ENCODE measurements at places on chromosomes 3 and 15.

- DNase-seq, result no peak
Observed at GRCh38 chr15:52406601-52407000, 111.0 kb upstream of the MYO5C start.

GRCh38 chr15:84817466-84818081 lies 418 bp downstream of the ALPK3 start:
- no peak for DNase-seq

DNA sequence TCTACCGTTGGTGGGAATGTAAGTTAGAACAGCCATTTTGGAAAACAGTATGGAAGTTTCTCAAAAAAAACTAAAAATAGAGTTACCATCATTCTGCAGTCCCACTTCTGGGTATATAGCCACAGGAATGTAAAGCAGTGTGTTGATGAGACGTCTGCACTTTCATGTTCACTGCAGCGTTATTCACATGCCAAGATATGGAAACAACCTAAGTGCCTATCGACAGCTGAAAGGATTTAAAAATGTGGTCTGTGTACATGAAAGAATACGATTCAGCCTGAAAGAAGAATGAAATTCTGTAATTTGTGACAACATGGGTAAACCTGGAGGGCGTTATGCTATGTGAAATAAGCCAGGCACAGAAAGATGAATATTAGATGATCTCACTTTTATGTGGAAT lies 157.7 kb downstream of the THSD4 start:
- DNase-seq, result no peak

GRCh38 chr3:114649331-114649730 lies 355.5 kb downstream of the TIGIT start:
- peak; percentile 4 for DNase-seq

DNA sequence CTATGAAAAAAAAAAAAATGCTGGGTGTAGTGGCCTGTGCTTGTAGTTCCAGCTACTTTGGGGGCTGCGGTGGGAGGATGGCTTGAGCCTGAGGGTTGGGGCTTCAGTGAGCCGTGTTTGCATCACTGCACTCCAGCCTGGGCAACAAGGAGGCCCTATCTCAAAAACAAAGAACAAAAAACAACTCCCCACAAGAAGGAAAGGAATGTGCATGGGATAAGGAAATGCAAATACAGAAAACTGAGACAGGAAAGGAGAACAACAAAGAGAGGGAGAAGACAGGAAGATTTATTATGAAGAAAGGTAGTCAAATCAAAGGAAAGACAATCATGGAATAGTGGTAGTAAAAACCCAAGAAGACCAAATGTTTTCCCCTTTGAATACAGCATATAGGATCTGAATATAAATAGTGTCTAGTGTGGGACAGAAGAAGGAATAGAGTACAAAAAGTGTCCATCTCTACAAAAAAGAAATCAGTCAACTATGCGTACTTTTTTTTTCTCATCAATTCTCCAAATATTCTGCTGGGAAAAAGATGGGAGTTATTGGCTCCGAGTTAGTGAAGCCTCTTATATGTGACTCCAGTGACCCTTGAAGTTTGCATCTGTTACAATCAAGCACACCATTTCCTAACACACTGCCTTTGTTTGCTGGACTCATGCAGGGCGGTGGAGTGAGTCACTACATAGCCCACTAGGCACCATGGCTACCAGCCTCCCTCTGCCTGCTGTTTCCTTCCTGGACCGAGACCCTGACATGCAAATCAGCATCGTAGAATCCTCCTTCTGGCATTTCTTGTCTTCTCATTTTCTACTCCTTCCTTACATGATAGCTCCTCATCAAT lies 101.2 kb upstream of the PTX3 start:
- peak; percentile 80 for DNase-seq

GRCh38 chr15:42274702-42274989 lies 1.4 kb upstream of the TMEM87A start:
- DNase-seq, result no peak

- DNase-seq, result no peak
Observed at GRCh38 chr15:49428409-49429095, 5.5 kb downstream of the FGF7 start.

DNA sequence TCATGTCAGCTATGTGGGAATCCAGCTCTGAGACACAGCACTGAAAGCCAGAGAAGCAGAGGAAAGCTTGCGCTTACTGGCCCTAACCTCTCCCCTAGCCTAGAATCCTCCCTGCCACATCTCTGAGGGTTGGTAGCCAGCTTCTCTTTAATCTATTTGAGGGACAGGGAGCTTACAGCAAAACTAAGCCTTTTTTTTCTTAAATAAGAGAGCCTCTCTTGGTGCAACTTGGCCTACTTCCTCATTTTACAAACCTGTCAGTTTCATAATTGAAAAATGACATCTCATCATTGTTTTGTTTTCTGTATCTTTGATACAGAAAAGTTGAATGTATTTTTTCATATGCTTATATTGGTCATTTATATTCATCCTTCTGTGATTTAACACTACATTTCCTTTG lies 193.9 kb downstream of the ZNF621 start:
- no peak for DNase-seq

DNA sequence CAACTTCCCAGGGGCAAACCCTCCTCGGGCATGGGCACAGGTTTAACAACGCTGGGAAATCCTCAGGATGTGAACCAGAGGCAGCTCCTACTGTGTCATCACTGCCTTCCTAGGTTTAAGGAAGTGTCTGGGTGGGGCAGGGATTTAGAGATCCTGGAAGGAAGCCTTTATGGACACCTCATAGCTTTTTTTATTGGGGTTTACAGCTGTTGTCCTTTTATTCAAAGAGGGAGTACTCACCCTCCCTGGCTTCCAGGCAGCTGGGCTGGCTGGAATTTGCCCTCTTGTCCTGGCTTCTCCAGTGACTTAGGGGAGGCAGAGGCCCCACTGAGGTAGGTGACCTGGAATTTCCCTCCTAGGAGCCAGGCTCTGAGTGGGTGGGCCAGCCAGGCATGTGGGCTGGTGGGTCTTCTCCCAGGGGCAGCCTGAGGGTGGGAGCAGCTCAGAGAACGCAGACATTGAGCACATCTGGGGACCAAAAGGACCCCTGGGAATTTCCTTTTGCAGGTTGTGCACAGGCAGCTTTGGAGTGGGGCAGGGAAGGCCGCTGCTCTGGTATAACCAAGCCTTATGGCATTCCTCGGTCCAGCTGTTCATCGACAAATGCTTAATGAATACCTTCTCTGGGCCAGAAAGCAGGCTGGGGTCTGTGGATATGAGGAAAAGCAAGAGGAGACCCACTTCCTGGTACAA lies 13.5 kb upstream of the FAM3D start:
- DNase-seq, result no peak

DNA sequence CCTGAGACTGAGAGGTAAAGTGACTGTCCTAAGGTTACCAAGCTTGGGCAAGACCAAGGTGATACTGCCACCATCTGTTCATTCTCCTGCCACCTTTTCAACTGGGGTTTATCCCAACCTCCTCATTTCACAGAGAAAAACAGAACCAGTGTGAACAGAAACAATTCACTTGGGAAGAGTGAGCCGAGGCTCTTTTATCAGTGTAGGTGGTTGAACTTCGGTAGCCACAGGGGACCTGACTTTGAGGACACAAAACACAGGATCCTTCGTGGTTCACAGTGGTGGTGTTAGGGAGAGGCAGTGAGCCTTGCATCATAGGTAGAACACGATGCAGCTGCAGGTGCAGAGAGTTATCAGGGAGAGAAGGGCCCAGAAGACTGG lies 72.8 kb upstream of the ICE2 start:
- DNase-seq, result no peak

GRCh38 chr3:46946856-46947545 lies 29.5 kb downstream of the CCDC12 start:
- DNase-seq, result peak; percentile 55

- no peak for DNase-seq
Observed at GRCh38 chr3:187830181-187830580, 84.9 kb upstream of the BCL6 start.

DNA sequence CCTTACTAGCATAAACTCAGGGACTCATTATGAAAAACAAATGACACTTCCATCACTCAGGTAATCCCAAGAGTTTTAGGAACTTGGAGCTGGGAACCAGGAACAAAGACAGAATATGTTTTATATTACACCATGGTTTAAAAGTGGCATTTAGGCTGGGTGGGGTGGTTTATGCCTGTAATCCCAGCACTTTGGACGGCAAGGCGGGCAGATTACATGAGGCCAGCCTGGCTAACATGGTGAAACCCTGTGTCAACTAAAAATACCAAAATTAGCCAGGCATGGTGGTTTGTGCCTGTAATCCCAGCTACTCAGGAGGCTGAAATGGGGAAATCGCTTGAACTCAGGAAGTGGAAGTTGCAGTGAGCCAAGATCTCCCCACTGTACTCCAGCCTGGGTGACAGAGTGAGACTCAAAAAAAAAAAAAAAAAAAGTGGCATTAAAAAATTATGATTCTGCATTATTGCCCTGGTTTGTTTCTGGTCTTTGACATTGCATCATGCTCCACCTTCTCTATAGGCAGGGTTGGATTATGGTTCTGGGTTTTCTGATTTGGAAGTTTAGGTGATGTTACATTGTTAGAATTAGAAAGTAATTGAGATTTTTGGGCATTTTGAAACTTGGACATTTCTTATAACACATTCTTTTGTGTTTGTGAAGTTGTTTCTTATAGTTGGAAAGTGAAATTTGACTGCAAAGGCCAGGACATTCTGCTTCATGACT lies 19.0 kb downstream of the SQOR start:
- DNase-seq, result no peak

GRCh38 chr3:132448216-132448961 lies 31.1 kb downstream of the DNAJC13 start:
- DNase-seq, result no peak
